NCI-H2107 (cell line): ENCODE measurements at places on chromosomes 6 and 20.

DNA sequence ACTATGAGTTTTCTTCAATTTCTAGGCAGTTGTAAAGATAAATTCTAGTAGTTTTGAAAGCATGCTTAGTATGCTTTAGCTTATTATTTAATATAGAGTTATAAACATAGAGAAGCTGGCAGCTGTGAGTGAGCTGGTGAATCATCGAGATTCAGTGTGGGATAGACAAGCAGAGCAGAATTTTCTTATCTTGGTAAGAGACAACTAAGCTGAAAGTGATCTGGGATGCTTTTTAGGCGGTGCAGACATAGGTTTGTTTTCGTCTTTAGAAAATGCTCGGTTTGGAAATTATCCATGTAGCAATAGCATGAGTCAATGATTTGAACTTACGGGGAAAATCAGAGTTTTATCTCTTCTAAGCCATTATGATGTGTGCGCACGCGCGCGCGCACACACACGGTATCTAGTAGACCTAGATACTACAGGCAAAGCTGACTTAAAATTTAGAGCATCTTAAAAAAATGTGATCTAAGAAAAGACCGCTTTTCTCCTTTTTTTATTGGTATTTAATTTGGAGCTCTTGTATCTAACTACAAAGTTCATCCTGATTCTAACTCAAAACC lies 128.3 kb upstream of the MAP3K7 start:
- no peak for DNase-seq

GRCh38 chr6:156890627-156891314 lies 113.6 kb downstream of the ARID1B start:
- no peak for DNase-seq

DNA sequence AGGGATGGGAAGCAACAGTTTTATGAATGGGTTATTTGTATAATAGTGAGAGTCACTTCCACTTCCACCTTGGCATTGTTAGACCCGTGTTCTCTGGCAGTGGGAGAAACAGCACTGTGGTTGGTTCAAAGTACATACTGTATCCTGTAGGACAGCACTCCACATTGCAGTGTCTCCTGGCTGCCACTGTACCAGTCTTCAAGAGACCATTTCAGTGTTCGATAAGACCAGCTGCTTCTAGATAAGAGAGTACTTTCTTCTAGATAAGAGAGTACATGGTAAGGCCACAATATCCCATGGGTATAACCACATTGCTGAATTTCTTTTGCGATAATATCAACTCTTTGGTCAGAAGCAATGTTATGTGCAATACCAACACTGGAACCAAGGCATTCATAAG lies 28.8 kb downstream of the FITM2 start:
- DNase-seq = no peak

- no peak for DNase-seq
These were observed 47.8 kb downstream of the ARHGAP40 start for GRCh38 chr20:38649275-38649891.

DNA sequence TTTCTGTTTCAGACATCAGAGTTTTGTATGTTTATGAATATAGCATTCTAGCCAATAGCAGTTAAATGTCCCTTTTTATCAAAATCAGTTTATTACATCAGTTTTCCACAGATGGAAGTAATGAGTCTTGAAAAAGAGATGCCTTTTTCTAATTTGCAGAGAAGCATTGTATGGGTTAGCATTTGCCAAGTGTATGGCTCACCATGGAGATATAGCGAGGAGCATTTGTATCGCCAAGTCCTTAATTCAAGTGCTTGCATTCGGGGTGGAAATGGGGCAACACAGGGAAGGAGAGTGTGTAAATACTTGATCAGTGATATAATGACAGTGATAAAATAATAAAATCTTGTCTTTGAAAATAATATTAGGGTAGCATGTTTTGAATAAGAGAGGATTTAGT lies 42.9 kb downstream of the TXLNB start:
- DNase-seq = no peak

DNA sequence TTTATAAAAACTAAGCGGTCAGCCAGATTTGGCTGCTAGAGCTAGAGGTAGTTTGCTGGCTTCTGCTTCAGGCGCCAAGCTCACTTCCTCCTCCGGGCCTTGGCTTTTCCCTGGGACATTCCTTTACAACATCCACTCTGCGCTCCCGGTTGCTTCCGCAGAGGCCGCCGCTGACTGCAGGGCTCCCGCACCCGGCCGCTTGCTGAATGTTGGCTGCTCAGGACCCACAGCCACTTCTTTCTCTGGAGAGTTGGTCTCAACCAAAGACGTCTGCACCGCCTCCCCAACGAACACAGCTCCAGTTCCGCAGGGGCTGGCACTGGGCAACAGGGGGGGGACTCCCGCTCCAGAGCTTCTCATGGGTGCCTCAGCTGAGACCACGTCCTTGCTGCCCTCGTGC lies 282.8 kb downstream of the TFAP2C start:
- DNase-seq = no peak

DNA sequence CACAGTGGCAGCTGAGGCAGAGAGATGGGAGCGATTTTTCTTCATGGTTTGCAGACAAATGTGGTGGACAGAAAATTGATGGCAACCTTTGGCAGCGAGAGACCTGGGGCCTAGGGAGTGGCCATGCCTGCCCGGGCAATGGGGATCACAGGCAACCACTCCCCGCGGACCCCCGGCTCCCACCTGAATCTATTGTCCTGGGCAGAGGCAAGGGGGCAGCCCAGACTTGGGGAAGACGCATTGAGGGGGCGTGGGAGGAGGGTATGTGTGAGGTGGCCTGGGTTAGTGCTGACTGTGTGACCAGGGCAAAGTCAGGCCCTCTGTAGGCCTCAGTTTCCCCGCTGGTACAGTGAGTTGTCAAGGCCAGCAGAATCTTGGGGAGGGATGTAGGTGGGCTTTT lies 53.6 kb upstream of the BLCAP start:
- DNase-seq = no peak

DNA sequence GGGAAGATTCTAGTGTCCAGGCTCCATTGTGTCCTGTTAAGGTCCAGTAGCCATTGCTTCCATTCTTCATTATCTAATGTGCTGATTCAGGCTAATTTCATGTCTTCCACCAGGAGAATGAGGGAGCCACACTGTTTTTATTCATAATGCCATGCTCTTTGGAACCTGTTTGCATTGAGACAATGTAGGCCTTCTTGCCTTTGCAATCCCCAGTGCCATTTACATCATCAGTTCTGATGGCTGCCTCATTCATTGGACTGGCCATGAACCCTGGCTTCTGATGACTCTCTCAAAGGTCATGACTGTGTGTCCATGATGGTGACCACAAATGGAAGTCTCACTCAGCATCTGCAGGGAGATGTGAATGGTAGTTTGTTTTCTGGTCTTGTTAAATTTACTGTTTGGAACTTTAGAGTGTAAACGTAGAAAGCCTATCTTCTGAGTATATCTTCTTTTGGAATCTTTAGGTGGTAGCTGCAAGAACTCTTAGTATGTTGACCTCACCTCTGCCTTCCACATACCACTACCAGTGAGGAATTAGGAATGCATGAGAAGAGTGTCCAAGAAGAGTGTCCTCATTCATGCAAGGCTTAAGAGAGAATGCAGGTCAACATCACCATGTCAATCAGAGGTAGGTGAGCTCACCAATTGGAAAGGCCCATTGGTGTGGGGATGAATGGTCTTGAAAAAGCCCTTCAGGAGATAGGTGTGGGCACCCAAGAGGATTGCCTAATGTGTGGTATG lies 42.9 kb upstream of the ZFP64 start:
- no peak for DNase-seq

DNA sequence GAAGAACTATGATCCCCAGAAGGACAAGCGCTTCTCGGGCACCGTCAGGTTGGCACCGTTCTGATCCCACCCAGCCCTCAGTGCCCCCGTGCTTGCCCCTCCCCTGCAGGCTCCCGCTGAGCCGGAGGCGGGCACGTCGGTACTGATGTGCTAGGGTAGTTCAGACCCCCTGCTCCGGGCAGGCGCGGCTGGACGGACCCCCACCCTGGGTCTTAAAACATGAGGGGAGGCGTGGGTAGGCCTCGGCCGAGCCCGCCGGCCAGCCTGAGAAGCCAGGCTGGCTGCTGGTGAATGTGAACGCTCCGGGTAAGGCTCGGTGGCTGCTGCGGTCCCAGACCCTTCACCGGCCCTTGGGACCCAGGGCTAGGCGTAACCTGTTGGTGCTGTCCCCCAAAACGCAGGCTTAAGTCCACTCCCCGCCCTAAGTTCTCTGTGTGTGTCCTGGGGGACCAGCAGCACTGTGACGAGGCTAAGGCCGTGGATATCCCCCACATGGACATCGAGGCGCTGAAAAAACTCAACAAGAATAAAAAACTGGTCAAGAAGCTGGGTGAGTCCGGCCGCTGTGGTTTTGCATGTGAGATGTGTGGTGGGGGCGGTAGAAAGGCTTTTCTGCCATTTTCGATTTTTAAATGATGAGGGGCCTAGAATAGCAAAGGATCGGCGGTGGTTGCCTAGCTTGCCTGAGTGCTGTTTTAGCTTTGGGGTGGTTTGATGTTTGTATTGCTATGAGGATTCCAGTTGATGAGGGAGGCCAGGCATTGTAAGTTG lies 964 bp downstream of the RPL10A start:
- no peak for DNase-seq

DNA sequence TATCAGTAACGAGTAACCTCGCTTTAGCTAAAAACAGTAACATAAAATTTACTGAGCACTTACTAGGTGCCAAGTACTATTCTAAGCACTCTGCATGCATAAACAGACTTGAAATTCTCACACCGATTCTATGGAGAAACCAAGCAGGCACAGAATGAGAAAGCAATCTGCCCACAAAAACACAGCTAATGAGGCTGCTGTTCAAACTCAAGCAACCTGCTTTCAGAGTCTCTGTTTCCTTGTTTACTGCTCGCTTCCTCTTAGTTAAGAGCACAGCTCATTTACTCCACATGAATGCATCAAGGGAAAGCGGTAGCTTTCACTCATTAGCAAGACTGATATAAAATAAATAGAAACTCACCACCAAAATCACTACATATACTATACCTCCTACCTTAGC lies 37.4 kb downstream of the PRKN start:
- no peak for DNase-seq

DNA sequence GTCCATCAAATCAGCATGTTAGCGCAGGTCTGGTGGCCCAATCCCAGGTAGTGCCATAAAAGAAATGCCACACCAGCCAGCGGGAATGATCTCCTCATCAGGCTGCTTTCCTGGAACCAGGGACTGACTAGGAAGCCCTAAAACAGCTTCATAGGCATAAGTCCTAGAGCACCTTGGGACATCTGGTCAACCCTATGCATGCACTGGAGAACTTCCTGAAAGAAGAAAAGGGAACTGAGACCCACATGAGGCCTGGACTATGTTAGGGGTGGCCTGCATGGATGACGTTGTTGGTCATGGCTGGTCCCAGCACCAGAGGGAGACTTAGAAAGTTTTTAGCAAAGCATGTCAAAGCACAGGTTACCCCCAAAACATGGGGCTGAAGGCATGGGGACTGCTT lies 7.6 kb upstream of the KCNK16 start:
- DNase-seq = no peak

- DNase-seq = no peak
These were observed 30.6 kb downstream of the SNAP25 start for GRCh38 chr20:10249048-10249770.

DNA sequence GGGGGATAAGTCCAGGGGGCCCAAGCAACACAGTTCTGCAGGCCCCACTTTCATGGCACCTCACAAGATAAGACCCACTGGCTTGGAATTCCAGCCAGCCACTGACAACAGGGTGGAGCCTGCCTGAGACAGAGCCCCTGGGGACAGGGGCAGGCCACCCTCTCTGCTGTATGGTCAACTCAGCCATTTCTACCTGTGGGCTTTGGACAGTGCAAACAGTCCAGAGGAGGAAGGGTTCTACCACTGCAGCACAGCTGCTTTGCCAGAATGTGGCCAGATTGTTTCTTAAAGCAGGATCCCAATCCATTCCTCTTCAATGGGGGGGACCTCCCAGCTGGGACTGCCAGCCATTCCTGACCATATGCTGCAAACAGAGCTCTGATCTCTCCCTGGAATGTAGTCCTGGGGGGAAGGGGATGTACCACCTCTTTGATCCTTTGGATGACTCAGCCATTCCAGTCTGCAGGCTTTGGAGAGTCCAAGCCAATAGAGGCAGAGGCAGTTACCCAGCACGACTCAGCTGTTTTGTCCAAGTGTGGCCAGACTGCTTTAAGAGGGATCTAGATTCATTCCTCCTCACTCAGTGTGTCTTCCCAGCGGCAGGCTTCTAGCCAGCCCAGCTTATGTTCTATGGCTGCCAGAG lies 842.2 kb downstream of the EPHA7 start:
- DNase-seq = no peak

DNA sequence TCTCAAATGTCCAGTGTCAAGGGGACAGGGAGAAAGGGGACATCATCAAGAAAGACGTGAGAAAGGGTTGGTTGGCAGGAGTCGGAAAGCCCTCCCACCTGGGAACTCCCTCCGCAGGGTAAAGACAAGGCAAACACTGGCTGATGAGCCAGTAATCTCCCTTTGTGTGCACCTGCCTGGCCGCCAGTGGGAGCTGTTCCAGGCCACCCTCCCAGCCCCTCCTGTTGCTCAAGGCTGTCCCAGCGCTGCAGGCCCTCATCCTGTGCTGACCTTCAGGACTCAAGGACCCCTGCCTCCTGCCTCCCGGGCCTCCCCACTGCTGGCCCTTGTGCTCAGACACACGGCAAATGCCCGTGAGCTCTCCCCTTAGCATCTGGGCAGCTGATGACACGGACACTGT lies 7.4 kb downstream of the FRMD1 start:
- DNase-seq = no peak
